Left renal cortex interstitium (tissue), 4 donors: ENCODE measurements at places on chromosomes 16 and 17. TPM values are rescaled to one million over a fixed set of nuclear protein-coding genes. Genes with fewer than 3 reads are reported as not detected.

The KREMEN2 gene
- polyA plus RNA-seq: 2.7 TPM

The HBA1 gene
- polyA plus RNA-seq: 776 TPM

The REXO5 gene
- 6.1 TPM for polyA plus RNA-seq

The MCRIP1 gene
- 69.8 TPM for polyA plus RNA-seq

The DCUN1D3 gene
- polyA plus RNA-seq: 11.4 TPM

The MYL4 gene
- 3.8 TPM for polyA plus RNA-seq

The SSTR5 gene
- polyA plus RNA-seq: 0.29 TPM

The FN3K gene
- 34.5 TPM for polyA plus RNA-seq

The RAC3 gene
- 13.3 TPM for polyA plus RNA-seq

The ABCA8 gene
- 2.2 TPM for polyA plus RNA-seq

The KRTAP4-1 gene
- polyA plus RNA-seq: not detected

The TOP2A gene
- polyA plus RNA-seq: 182 TPM

The SLC5A10 gene
- polyA plus RNA-seq: 0.22 TPM

The MT4 gene
- not detected for polyA plus RNA-seq

The MT1F gene
- polyA plus RNA-seq: 67.1 TPM

The MPV17L gene
- 11.2 TPM for polyA plus RNA-seq

The SEPTIN1 gene
- polyA plus RNA-seq: 2.5 TPM

The TVP23C gene
- polyA plus RNA-seq: 21.1 TPM

The PRKCB gene
- polyA plus RNA-seq: 4.4 TPM

The ALDOC gene
- polyA plus RNA-seq: 31.4 TPM

The TPSB2 gene
- 0.24 TPM for polyA plus RNA-seq

The KCNG4 gene
- 0.08 TPM for polyA plus RNA-seq

The KIF18B gene
- 11.6 TPM for polyA plus RNA-seq
